Activated naive CD4-positive, alpha-beta T cell treated with anti-CD3 and anti-CD28 coated beads for 36 hours (primary cell): ENCODE measurements at places on chromosomes 2 and 18. TPM values are rescaled to one million over a fixed set of nuclear protein-coding genes. Genes with fewer than 3 reads are reported as not detected.

GRCh38 chr2:241189856-241190201 is 1.4 kb downstream of the ANO7 start:
- DNase-seq: no peak

DNA sequence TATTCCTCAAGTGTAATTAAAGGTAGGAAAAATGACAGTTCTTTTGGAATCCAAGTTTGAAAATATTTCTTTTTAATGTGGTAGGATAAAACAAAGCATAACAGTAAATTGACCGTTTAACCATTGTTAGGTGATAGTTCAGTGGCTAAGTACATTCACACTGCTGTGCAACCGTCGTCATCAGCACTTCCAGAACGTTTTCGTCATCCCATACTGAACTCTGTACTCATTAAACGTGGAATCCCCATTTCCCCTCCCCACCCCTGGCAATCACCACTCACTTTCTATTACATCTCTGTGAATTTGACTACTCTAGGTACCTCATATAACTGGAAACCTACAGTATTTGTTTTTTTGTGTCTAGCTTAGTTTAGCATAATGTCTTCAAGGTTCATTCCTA is 32.9 kb upstream of the FZD5 start:
- DNase-seq: no peak

- DNase-seq: no peak
These were observed 396.3 kb downstream of the RIT2 start for GRCh38 chr18:42719221-42719620.

DNA sequence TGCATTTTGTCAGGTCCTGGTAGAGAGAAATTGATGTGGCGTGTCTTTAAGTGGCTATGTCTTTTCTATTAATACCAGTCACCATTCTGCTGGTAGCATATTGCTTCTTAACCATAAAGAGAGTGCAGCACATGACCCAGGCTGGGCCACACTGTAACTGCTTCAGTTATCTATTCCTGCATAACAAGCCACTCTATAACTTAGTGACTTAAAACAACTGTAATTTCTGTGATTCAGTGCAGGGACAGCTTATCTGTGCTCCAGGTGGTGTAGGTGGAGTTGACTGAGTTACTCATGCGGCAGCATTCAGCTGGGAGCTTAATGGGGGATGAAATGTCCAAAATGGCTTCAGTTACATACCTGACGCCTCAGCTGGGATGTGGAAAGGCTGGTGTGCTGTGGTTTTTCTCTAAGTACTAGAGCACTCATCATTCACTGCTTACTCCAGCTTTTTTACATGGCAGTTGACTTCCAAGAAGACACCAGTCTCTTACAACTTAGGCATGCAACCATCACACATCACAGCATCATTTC is 742.4 kb downstream of the SATB2 start:
- no peak for DNase-seq

- DNase-seq: peak; percentile 54
These were observed 3.9 kb upstream of the ID2 start for GRCh38 chr2:8677646-8678592.

DNA sequence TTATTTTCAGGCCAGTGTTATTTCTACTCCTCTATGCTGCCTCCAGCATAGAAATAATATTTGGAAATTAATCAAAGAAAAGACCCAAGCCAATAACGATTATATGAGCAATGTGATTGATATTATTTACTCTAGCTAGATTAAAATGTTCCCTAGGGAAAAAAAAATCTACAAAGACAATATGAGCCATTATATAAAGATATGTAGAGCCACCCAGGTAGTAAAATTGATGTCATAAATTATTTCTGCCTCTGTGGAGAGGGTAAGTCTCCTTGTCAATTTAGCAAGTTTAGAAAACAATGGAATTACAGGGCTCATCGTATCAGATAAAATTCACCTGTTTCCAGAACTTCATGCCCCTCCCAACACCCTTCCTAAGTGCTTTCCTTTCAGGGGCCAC is 202.9 kb downstream of the RDH14 start:
- no peak for DNase-seq

- DNase-seq: no peak
These were observed 319.2 kb downstream of the LRATD1 start for GRCh38 chr2:14951569-14952285.

- no peak for DNase-seq
These were observed 168.7 kb downstream of the KCNS3 start for GRCh38 chr2:18047213-18047611.

GBX2 gene
- total RNA-seq: not detected

CRIM1 gene
- total RNA-seq: 3.1 TPM

DPP4 gene
- 12.9 TPM for total RNA-seq

APCDD1 gene
- total RNA-seq: not detected
